Thyroid gland (tissue), 4 donors: ENCODE measurements at places on chromosomes 6 and 20. TPM values are rescaled to one million over a fixed set of nuclear protein-coding genes. Genes with fewer than 3 reads are reported as not detected.

DNA sequence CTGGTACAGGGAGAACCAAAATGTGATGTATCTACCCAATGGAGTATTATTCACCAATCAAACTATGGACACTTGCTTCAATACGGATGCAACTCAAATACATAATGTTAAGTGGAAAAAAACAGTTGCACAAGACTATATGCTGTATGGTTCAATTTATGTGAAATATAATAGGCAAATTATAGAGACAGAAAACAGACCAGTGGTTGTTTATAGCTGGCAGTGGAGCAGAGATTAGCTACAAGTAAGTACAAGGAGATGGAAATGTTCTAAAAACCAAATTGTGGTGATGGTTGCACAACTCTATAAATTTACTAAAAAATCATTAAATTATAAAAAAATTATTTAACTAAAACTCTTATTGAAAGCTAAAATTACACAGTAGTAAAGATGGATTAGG, 113.2 kb downstream of the PRDM1 start:
- no peak overlapping the region for H3K4me3 ChIP-seq
- H3K27ac ChIP-seq = no peak overlapping the region
- H3K36me3 ChIP-seq = no peaks in the 10 kb centered on the region
- H3K27me3 ChIP-seq = no peaks in the 10 kb centered on the region

DNA sequence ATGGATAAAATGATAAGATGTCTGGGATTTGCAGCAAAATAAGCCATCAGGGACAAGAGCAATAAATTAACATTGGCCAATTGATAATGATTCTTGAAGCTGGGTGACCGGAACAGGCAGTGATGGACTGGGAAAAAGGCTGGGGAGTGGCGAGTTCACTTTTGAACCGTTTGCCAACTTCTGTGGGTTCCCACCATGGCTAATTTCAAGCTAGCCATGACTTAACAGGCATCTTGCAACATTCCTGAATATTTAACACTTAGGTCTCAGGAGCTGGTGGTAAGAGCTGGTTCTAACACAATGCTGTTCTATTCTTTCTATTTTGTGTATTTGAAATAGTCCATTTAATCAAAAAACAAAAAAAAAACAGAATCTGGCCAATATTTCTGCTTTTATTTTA, 37.6 kb upstream of the CD83 start:
- no peak for DNase-seq
- no peaks in the 10 kb centered on the region for H3K27me3 ChIP-seq
- no peaks in the 10 kb centered on the region for H3K36me3 ChIP-seq
- no peak overlapping the region for H3K4me3 ChIP-seq
- no peak overlapping the region for H3K27ac ChIP-seq
- no peaks in the 10 kb centered on the region for H3K4me1 ChIP-seq

DNA sequence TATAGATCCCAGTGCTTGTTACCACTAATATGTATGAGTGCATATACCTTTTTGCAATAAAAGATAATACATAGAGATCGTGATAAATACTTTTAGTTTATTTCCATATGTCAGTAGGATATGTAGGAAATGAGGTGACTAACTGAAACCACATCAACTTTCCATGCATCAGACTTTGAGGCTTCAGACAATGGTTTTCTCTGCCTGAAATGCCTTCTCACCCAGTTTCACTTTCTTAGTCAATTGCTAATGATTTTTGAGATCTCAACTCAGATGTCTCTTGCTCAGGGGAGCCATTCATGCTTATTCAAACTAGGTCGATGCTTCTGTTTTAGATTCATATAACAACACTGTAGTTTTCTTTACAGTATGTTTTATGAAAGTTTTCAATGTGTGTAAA, 626.6 kb upstream of the ADGRB3 start:
- H3K36me3 ChIP-seq = no peaks in the 10 kb centered on the region
- DNase-seq = no peak
- H3K4me3 ChIP-seq = no peak overlapping the region

- H3K27me3 ChIP-seq = no peaks in the 10 kb centered on the region
- no peak for DNase-seq
- H3K4me3 ChIP-seq = no peak overlapping the region
- H3K36me3 ChIP-seq = no peaks in the 10 kb centered on the region
- no peak overlapping the region for H3K27ac ChIP-seq
These were observed 35.7 kb downstream of the CDH26 start for GRCh38 chr20:59993736-59994430.

DNA sequence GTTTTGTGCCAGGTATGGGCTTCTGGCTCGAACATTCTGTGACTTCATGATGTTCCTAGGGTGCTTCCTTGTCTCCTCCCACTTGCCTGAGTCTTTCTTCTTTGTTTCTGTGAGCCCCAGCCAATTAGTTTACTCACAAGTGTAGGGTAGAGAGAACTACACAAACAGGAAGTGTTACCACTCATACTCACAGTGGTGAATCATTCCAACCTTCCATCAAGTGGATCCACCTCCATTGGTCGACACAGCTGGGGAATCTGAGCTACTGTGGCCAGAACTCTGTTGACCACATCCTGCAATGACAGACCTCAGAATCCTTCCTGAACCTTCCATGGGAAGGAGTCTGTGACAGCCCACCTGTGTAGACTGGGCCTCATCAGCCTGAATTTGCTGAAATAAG, 76.8 kb downstream of the UNC5CL start:
- H3K36me3 ChIP-seq = no peaks in the 10 kb centered on the region
- H3K4me3 ChIP-seq = no peak overlapping the region
- no peaks in the 10 kb centered on the region for H3K27me3 ChIP-seq
- H3K4me1 ChIP-seq = peaks cover 16% of the 10 kb centered on the region

DNA sequence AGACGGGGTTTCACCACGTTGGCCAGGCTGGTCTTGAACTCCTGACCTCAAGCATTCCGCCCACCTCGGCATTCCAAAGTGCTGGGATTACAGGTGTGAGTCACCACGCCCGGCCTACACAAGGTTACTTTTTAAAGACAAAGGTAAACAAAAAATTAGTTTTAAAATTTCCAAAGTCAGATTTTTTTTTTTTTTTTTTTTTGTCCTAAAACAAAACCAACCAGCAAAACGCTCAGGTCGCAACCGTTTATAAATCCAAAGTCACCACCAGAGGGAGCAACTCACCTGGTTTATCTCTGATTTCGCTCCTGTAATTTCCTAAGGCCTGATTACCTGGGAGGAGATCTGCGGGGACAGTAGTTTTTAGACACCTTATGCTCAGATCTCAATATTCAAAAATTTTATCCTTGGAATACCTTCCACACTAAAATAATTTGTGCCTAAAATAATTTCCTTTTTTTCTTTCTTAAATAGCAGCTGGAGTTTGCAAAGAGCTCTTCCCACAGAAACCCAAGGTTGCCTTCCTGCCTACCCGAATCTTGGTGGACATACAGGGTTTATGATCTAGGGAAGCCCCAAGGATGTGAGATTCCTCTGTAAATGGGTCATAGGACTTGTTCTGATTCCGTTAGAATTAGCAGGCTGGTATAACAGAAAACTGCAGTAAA, 19.8 kb upstream of the TREM1 start:
- H3K27ac ChIP-seq = no peak overlapping the region
- peak; percentile 68 for DNase-seq
- H3K27me3 ChIP-seq = no peaks in the 10 kb centered on the region
- no peak overlapping the region for H3K4me3 ChIP-seq
- no peaks in the 10 kb centered on the region for H3K36me3 ChIP-seq
- H3K4me1 ChIP-seq = no peaks in the 10 kb centered on the region

- peaks cover 15% of the 10 kb centered on the region for H3K4me1 ChIP-seq
- no peak overlapping the region for H3K27ac ChIP-seq
- H3K4me3 ChIP-seq = no peak overlapping the region
- DNase-seq = no peak
- no peaks in the 10 kb centered on the region for H3K36me3 ChIP-seq
- no peaks in the 10 kb centered on the region for H3K27me3 ChIP-seq
These were observed 127.9 kb downstream of the WDR27 start for GRCh38 chr6:169573883-169574282.

- DNase-seq = peak; percentile 6
- no peak overlapping the region for H3K27ac ChIP-seq
- no peaks in the 10 kb centered on the region for H3K36me3 ChIP-seq
- no peaks in the 10 kb centered on the region for H3K27me3 ChIP-seq
- H3K4me1 ChIP-seq = no peaks in the 10 kb centered on the region
- no peak overlapping the region for H3K4me3 ChIP-seq
These were observed 43.6 kb upstream of the SLC32A1 start for GRCh38 chr20:38680500-38681306.

DNA sequence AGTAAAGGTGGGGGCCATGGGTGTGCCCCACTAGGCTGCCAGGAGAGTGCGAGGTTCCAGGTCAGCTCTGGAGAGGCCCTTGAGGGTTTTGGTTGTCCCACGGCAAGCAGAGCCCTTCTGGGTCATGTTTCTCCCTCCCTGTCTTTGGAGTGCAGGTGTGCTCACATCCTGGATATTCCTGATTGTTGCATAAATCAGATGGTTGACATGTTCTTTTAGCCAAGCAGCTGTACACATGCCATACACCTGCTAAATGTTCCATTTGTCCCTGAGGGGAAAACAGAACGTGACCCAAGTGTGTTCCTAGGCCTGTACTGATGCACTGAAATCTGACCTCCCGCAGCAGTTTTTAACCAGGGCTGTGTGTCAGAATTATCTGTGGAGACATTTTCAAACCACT, 77.5 kb upstream of the BEND3 start:
- no peaks in the 10 kb centered on the region for H3K27me3 ChIP-seq
- no peaks in the 10 kb centered on the region for H3K36me3 ChIP-seq
- H3K4me1 ChIP-seq = no peaks in the 10 kb centered on the region
- H3K4me3 ChIP-seq = no peak overlapping the region
- no peak overlapping the region for H3K27ac ChIP-seq

- DNase-seq = peak; percentile 7
- peaks cover 7% of the 10 kb centered on the region for H3K36me3 ChIP-seq
- no peaks in the 10 kb centered on the region for H3K4me1 ChIP-seq
- no peak overlapping the region for H3K4me3 ChIP-seq
- no peaks in the 10 kb centered on the region for H3K27me3 ChIP-seq
- no peak overlapping the region for H3K27ac ChIP-seq
These were observed 10.4 kb upstream of the VNN2 start for GRCh38 chr6:132768051-132768517.

DNA sequence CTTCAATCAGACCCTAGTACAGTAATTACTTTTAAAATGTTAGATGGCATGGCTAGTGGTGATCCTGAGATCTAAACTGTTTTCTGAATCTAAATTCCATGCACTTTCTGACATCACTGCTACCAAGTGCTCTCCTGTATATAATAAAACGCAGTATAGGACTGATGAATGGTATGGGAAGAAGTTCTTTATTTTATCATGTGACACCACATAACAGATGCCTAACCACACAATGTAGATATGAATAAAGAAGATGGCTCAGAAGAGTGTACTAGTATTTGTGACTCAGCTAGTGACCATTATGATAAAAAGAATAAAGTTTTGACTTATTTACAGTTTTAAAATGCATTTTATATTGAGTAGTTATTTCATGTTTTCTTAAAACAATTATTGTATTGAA, 8.5 kb downstream of the NDUFAF4 start:
- H3K27me3 ChIP-seq = no peaks in the 10 kb centered on the region
- no peak overlapping the region for H3K27ac ChIP-seq
- DNase-seq = no peak
- H3K4me1 ChIP-seq = no peaks in the 10 kb centered on the region
- H3K36me3 ChIP-seq = peaks cover 35% of the 10 kb centered on the region

DNA sequence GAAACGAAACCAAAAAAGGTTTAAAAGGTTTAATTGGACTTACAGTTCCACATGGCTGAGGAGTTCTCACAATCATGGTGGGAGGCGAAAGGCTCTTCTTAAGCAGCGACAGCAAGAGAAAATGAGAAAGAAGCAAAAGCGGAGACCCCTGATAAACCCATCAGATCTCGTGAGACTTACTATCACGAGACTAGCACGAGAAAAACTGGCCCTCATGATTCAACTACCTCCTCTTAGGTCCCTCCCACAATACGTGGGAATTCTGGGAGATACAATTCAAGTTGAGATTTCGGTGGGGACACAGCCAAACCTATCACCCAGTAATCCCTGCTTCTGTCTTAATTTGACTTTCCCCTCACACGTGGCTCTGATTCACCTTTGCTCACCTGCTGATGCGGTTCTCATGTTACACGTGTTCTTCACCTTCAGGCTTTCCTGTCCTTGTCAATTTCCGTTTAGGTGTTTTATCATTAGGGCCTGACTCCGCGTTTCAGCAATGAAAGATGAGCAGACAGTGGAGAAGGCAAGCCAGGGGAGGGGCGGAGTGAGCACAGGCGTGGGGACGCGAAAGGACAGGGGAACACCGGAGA, 57.1 kb downstream of the AGPAT4 start:
- H3K4me3 ChIP-seq = no peak overlapping the region
- H3K36me3 ChIP-seq = no peaks in the 10 kb centered on the region
- H3K27me3 ChIP-seq = no peaks in the 10 kb centered on the region
- DNase-seq = no peak
- H3K4me1 ChIP-seq = peaks cover 43% of the 10 kb centered on the region

The ELOVL4 gene
- total RNA-seq = 0.88 TPM

The LY6G6F gene
- not detected for total RNA-seq

The TPX2 gene
- 1.1 TPM for total RNA-seq

The ZBTB46 gene
- total RNA-seq = 26.1 TPM

The SCRT2 gene
- not detected for total RNA-seq

The COL9A1 gene
- total RNA-seq = not detected
